M059J (cell line): ENCODE measurements at places on chromosomes 12 and 14. TPM values are rescaled to one million over a fixed set of nuclear protein-coding genes. Genes with fewer than 3 reads are reported as not detected.

TAS2R50 gene
- 0.25 TPM in 1 of 2 replicates, not detected in the other for total RNA-seq

DNAAF2 gene
- total RNA-seq, result 10.4 and 10.9 TPM in 2 replicates

DDHD1 gene
- total RNA-seq, result 5.0 and 6.7 TPM in 2 replicates

DNA sequence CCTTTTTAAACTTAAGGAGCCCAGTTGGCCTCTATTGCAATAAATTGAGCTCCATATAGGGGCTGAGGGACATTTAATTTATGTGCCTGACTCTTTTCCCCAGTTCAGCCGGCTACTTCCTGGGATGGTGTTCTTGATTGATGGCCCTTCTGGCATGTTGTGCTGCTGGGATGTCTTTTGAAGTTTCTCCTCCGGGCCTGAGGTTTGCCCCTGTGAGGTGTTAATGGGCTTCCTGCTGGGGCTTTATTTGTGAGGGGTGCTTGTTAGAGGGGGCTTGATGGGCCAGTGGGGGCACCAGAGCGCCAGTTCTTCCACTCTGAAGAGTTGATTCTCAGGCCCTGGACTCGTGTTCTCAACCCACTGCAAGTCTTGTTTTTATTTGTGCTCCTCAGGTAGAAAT, 69.6 kb downstream of the CHST11 start:
- DNase-seq, result no peak

DNA sequence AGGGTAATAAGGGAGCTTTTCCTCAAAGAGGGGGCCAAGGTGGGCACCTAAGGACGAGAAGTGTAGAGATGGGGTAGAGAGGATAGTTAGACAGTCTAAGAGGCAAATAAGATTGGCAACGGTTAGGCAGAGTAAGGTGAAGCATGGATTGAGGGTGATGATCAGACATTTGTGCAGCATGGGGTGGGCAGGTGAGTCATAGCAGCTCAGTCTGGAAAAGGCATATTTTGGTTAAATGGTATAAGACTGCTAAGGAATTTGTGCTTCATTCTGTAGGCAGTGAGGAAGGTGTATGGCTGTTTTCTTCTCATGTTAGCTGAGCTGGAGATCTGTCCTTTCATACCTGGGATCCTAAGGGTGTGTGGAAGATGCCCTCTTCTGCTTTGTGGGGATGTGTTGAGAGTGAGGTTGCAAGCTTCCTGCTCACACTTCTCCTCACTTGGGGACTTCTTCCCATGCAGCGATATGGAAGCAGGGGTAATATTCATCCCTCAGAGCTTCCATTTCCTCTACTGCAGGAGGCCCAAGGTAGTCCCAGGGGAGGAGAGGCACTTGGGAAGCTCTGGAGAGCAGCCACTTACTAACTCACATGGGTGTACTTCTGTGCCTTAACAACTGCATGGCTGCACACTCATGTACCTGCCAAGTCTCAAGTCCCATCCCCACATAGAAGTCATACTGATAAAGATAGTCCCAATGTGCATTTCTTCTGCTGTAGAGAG, 28.9 kb downstream of the GSG1 start:
- DNase-seq, result no peak

DNA sequence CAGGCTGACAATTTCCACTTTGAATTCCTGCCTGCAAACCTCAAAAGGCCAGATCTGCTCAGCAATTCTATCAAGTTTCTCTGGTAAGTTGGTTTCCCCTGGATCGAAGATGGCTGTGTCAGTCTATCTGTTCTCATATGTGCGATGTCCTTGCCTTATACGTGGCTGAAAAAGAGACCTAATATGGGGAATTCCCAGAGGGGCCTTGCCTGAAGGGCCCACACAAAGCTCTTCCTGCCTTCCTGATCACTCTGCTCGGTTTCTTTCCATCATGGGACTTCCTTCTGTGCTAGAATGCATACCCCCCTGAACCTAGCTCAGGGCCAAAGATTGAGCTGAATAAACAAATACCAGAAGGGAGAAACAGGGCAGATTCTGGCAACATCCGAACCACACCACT, 13.2 kb downstream of the TCL1B start:
- DNase-seq, result no peak

DNA sequence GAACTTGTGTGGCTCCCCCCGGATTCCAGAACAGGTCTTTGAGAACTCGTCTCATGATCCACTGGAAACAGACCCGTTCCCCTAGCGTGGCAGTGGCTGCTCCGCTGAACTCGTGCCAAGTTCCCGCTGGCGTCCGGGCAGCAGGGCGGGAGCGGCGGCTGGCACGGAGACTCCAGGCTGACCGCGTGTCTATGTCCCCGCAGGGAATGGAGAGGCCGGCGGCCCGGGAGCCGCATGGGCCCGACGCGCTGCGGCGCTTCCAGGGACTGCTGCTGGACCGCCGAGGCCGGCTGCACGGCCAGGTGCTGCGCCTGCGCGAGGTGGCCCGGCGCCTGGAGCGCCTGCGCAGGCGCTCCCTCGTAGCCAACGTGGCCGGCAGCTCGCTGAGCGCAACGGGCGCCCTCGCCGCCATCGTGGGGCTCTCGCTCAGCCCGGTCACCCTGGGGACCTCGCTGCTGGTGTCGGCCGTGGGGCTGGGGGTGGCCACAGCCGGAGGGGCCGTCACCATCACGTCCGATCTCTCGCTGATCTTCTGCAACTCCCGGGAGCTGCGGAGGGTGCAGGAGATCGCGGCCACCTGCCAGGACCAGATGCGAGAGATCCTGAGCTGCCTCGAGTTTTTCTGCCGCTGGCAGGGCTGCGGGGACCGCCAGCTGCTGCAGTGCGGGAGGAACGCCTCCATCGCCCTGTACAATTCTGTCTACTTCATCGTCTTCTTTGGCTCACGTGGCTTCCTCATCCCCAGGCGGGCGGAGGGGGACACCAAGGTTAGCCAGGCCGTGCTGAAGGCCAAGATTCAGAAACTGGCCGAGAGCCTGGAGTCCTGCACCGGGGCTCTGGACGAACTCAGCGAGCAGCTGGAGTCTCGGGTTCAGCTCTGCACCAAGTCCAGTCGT, 1.5 kb downstream of the APOLD1 start:
- peak; percentile 82 for DNase-seq

GRCh38 chr14:61130512-61131260, 149.6 kb downstream of the SLC38A6 start:
- DNase-seq, result no peak

DNA sequence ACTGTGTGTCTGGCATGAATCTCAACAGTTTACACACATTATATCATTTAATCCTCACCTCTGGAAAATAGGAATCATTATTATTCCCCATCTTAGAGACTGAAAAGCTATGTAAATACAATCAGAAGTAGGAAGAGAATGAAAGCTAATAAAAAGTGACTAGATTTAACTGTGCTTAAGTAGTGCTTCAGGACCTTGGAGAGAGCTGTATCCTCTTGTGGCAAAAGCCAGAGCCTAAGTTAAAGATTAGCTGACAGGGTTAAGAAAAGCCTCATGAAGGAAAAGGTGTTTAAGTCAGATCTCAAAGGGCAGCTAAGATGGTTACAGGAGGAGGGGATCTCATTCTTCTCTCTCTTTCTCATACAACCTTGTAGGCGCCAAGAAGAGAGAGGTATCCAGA, 65.3 kb upstream of the TMEM233 start:
- peak; percentile 17 for DNase-seq

IL26 gene
- total RNA-seq, result not detected in 2 replicates

EP400 gene
- 3.3 and 8.0 TPM in 2 replicates for total RNA-seq

GRCh38 chr12:6116471-6117021, 7.9 kb downstream of the VWF start:
- peak; percentile 76 for DNase-seq

ANO6 gene
- total RNA-seq, result 39.9 and 64.2 TPM in 2 replicates

- DNase-seq, result peak; percentile 43
These were observed 1482.5 kb upstream of the TMEM132C start for GRCh38 chr12:126784328-126784921.

- no peak for DNase-seq
These were observed 24.5 kb upstream of the TMCC3 start for GRCh38 chr12:94674835-94675234.

DNA sequence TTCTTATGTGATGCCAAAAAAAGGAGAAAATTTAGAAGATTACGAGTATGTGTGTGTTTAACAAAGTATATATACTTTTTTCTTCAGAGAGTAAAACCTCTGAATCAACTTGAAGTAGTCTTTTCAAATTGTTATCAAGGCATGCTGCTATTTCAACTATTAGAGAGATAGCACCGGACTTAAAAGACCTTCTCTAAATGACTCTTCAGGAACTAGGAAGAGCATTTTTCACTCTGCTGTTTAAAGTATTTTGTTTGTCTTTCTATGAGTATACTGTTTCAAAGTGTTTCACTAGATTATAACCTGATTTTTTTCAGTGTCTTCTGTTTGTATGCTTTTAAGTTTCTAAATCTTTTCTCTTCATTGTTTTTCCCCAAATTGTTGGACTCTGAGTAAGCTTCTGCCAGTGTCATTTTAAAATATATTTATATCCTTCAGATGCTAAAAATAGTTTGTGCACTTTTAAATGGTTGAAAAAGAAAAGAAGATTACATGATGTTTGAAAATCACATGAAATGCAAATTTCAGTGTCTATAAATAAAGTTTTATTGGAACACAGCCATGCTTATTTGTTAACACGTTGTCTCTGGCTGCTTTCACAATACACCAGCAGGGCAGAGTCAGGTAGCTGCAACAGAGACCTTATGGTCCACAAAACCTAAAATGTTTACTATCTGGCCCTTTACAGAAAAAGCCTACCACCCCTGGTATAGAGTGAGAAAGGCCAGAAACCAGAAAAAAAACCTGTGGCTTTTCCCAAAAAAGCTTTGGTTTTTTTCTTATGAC, 21.3 kb downstream of the CRADD start:
- DNase-seq, result peak; percentile 62

DNA sequence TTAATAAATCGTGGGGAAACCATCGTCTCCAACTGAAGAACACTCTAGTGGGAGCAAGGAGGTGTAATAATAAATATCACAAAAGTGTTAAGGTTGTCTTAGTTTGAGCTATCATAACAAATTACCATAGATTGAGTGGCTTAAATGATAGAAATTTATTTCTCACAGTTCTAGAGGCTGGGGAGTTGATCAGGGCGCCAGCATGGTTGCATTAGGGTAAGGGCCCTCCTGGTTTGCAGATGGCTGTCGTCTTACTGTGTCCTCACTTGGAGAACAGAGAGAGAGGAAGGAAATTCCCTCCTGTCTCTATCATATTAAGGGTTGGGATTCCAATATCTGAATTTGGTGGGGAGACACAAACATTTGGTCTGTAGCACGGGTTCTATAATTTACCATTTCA, 33.0 kb downstream of the MRPS35 start:
- no peak for DNase-seq

DNA sequence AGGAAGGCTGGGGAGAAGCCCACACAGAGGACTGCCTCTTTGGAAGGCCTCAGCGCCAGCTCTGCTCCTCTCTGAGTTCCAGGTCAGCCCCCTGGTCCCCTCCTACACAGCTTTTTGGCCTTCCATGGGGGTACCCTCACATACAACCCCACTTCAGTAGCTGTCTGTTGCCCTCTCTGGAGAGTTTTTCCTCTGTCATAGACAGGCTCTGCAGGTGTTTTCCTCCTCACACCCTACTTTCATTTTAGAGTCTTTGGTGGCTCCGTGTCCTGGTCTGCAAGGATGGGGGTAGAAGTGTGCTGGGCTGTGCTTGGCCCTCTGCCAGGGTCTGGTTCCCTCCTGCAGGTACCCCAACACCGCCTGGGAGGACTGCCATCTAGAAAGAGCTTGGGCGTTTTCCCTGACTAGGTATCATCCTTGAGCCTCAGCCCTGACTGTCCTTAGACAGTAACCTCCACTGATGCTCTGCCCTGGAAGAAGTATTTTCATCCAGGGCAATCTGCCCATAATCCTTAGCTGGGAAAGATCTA, 15.1 kb downstream of the ZDHHC22 start:
- no peak for DNase-seq

CFAP54 gene
- total RNA-seq, result 0.57 and 1.8 TPM in 2 replicates

WNT1 gene
- total RNA-seq, result not detected in 2 replicates

POTEG gene
- total RNA-seq, result not detected in 2 replicates

ANG gene
- total RNA-seq, result 2.8 and 3.0 TPM in 2 replicates

- no peak for DNase-seq
These were observed 32.8 kb downstream of the PDZRN4 start for GRCh38 chr12:41220931-41221330.

DNA sequence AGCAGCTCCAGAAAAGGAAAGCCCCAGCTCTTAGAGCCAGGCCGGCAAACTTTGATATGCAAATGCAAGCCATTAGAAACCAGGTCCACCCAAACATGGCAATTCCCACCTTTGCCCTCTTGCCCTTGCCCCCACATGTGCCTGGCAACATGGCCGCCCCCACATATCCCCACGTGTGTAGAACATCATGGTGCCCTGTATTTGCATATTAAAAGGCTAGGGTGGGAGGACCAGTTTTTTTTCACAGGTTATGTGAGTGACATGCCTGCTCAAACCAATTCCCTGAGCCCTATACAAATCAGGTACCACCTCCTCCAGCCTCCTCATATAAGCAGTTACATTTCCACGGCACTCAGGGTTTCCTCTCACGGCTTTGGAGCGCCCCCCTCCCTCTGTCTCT, 6.1 kb upstream of the ALDH1L2 start:
- DNase-seq, result no peak

DNA sequence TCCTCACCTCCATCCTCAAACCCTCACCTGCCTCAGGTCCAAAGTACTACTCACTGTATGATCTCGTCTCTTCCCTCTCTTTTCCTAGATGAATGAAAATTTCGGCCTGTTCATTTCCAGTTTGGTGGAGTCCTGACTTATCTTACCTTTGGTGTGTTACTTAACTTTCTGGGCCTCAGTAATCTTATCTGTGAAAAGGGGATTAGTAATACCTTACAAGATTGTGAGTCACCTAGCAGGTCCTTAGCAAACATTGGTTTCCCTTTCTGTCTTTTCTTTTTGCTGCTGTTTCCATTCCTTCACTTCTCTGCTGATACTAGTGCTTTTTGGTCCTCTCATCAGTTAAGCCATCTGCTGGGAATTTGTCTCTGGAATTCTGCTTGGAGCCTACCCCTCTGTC, 52.8 kb downstream of the AKAP6 start:
- DNase-seq, result no peak

DNA sequence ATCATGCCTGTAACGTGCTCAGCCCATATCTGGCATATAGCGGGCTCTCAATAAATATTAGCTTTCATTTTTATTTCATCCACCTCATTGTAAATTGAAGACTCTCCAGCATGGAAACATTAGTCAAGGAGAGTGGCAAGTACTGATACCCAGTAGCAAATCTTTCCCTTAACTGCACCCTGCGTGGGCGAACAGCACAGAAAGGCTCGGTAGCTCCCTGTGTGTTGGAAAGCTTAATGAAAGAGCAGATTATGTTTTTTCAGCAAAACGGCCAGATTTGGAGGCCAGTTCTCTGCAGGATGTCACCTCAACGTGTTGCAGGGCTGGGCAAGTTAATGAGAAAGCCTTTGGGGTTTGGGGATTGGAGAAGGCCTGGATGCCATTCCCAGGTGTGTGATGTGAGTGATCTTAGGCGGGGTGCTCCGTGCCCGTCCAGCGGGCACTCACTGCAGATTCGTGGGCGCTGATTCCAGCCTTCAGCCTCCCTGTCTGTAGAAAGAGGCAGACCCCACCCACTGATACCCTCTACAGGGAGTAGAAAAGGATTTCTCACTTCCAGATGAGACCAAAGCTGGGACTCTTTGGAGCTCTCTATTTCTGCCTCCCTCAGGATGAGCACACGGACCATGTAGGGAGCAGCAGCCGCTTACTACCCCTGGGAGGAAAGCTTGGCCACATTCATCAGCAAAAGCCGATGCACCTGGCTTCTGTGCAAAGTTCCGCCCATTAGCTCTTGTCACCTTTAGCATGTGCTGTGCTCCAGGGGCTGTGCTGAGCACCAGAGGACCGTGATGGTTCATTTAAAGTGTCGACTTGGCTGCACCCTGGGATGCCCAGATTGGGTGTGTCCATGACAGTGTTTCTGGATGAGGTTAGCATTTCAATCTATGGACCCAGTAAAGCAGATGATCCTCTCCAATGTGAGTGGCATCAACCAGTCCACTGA, 29.1 kb downstream of the C14orf132 start:
- DNase-seq, result no peak
